ENCODE measurements at places on chromosomes 7 and 10.

- no peak for DNase-seq
These were observed 4.4 kb downstream of the SPOCK2 start for GRCh38 chr10:72083790-72084459.

- DNase-seq, result peak; percentile 97
These were observed at the start of gene CASP2 for GRCh38 chr7:143287935-143288826. TSS of gene CASP2 (plus strand) at chr7:143288351. CDS start at chr7:143288456, 105 bp downstream.

- no peak for DNase-seq
These were observed 24.4 kb upstream of the PPIF start for GRCh38 chr10:79322616-79323543.

DNA sequence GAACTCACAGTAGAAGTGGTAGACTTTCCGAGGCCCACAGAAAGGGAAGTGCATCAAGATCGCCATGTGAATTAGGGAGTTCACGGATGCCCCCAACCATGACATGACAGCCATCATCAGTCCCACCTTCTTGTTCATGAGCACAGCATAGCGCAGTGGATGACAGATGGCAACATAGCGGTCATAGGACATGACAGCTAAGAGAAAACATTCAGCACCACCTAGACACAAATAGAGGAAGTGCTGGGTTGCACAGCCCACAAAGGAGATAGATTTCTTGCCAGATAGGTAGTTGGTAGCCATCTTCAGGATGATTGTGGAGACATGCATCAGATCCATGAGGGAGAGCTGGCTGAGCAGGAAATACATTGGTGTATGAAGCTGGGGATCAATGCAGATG is 342 bp downstream of the OR2AE1 start:
- no peak for DNase-seq

GRCh38 chr10:83522881-83523386 is 616.4 kb upstream of the GHITM start:
- DNase-seq, result no peak

DNA sequence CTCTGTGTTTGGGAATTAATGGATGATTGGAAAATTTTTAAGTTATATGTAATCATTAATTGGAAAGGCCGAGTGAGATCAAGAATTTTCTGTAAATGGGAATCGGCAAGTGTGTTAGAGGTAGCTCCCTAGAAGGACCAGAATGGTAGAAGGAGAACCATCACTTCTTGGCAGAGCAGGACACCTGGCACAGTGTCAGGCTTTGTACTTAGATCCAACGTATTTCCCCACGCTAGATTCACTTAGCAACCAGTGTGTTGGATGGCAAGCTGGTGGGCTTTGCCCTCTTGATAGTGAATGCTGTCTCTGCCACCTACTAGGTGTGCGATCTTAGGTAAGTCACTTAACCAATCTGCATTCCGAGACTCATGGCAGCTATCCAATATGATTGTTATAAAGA is 107.8 kb upstream of the ZNF438 start:
- DNase-seq, result no peak

- DNase-seq, result no peak
These were observed 3.6 kb downstream of the CCNY start for GRCh38 chr10:35339942-35340341.

DNA sequence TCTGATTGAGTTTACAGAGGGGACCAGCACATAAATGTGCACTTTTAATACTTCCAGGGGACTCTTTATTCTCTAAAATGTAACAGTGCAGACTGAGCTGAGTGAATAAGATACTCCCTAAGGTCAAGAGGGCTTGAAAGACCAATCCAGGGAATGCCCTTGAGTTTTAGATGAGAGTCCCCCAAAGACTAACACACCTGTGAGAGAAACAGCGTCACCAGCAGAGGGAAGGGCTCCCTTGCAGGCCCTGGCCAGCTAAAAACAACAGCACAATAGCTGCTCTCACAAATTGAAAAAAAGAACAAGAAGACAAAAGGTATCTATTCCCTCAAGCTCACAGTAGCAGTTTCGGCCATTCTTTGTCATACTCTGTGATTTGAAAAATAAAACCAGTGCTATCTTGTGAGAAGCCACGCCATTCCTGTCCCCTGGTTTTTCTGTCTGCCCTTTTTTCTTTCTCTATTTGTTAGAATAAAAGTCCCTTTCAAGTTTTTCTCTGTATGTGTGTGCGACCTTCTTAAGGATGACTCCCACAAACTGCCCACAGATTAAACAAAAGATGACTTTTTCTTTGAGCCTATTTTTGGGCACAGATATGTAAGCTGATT is 230.4 kb upstream of the BMPER start:
- DNase-seq, result no peak

DNA sequence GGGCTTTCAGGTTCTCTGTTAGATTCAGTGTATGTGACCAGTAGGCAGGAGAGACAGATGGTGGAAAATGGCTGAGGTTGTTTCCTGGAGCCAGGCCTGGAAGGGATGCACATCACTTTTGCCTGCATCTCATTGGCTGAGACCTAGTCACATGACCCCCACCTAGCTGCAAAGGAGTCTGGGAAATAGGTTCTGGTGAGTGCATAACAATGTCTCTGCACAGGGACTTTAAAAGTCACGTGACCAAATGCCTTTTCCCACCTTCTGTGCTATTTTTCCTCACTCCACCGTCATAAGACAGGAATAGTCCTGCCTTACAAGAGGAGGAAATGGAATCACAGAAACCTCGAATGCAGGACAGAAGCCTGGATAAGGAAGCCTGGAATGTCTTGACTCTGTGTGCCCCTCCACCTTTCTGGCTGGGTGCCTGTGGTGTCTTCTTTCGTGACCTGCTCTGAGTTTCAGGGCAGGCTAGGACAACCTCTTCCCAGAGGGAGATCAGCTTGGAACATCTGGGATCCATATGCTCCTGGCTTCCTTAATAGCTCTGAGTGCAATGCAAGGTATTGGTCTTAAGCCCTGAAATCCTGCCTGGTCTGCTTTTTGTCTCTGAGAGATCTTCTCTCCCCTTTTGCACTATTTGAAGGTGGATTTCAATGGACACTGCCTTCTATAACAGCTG is 139.9 kb upstream of the ZNF438 start:
- no peak for DNase-seq

DNA sequence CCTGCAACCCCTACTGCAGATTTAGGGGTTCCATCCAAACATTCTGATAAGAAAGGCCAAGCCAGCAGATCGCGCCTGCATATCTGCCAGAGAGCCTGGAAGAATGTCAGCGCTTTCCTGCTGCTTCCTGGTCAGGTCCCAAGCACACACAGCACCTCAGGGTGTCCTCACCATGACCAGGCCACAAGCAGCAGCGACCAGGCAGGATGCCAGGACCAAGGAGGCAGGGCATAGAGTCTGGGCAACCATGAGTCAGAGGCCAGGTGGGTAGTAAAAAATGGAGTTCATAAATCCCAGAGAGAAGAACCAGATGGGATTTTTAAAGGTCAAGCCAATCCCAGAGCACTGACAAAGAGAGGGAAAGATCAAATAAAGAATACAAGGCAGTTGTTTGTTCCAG is 5.5 kb upstream of the FAM131B start:
- DNase-seq, result no peak

- DNase-seq, result peak; percentile 61
These were observed 44.1 kb downstream of the SFTPD start for GRCh38 chr10:79904671-79905321.

DNA sequence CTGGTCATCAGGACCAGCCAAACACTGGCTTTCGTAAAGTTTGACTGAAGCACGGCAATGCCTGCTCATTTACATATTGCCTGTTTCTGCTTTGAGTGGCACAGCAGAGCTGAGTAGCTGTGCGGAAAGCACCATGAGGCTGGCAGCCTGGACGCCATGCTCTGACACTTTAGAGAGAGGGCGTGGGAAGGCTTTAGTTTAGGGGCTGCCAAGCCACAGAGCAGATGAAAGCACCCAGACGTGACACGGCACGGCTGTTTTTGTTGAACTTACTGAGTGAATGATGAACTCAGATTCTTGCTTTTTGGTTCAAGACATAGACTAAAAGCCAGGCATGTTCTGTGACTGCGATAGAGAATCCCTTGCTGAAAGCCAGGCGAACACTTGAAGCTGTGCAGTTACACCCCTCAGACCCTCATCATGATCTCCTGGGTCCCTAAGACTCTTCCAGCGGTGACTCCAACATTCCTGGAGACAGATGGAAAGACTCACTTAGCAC is 182.1 kb downstream of the ZMYND11 start:
- DNase-seq, result peak; percentile 69

- DNase-seq, result no peak
These were observed 20.0 kb upstream of the ARPC1A start for GRCh38 chr7:99305473-99306260.

DNA sequence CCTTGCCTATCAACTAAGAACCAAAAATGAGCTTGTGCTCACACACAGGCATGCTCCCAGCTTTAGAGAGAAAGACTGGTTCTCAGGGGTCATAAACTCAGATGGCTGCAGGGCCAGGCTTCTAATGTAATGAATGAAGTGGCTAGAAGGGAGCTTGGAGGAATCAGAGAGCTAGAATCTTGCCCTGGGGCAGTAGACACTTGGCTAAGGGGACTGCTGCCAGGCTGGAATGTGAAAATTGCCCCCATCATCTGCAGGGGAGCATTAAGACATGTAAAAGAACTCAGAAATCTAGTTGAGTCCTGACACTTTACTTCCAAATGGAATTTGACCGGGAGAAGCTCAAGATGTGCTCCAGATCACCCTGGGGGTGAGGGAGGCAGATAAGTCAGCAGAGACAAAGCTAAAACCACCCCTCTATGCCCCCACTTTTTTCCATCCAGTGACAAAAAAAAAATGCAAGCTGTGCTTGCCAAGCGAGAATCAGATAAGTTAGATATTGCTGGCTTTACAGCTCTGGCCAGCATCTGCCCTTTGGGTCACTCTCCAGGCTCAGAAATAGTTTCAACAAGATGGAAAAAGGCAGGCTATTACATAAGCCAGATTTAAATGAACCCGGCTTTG is 2.3 kb upstream of the SLC16A9 start:
- no peak for DNase-seq

DNA sequence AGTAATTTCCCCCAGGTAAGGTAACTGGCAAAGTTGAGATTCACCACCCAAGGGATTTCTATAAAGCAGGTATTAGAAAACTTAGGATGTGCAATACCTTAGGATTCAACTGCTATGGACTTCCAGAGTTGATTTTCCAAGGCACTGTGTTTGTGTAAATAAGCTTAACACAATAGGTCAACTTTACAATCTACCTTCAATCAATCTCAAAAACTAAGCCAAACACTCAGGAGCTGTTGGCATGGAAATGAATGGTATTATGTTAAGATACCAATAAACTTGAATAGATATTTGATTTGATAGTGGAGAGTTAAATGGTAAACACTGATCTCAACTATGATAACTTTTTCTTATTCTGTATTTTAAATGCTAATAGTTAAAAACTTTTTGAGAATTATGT is 762 bp upstream of the SEMA3E start:
- no peak for DNase-seq

DNA sequence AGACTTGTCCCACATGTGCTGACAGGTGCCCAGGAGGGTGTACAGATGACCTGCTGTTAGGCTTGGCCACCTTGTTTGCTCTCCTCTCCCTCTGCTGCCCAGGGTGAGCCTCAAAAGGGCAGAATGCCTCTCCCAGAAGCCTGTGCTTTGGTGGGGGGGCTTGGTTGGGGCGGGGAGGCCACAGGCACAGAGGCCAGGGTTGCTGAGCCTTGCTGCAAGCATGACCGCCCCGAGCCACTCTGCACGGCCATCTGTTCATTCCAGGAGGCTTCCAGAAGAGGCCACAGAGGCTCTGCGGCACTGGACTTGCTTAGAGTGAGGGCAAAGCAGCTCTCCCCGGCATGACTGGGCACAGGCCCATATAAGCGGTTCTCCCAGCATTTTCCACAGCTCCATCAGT is 190.8 kb downstream of the GLRX3 start:
- DNase-seq, result no peak

GRCh38 chr10:103397191-103397825 is 882 bp downstream of the PDCD11 start:
- DNase-seq, result no peak

DNA sequence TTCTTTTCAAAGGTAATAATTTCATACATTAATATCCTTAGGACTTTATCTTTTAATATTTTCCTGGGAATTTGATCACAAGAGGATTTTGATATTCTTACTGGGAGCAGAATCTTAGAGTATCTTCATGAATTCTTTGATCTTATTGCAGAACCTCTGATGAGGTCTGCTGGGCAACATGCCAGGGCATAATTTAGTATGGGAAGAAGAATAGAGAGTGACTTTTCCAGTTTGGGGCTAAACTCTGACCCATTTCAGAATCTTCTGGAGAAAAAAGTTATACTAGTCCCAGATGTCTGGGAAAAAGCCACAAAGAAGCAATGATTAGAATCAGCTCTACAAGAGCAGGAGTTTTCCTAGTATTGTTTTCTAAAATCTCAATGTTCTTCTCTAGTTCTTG is 28.0 kb upstream of the RSU1 start:
- no peak for DNase-seq

DNA sequence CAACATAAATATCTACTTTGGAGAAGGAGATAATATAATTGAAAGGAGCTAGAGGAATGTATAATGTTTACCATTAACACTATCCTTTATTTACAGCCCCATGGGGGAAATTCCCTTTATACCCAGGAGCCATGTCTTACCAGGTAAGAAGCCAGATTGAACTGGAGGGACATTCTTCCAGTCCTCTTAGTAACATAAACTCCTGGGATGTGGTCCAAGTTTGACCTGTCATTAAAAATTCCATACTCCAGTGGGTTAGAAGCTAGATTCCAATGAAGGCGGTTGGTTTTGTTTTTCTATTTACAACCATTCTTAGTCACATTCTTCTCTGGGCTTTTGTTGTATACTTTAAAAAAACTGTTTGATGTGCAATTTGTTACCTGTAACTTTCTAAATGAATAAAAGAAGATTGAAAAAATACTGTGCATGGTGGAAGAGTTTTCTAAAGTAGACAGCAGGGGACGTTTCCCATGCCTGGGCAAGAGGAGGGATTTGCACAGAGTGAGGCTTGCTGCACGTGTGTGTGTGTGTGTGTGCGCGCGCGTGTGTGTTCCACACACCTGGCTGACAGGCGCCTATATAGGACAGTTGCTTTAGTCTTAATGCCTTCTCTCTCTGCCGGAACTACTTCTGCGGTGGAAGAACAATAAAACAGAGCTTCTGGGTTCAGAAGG is 2.0 kb downstream of the PLCE1 start:
- DNase-seq, result no peak

DNA sequence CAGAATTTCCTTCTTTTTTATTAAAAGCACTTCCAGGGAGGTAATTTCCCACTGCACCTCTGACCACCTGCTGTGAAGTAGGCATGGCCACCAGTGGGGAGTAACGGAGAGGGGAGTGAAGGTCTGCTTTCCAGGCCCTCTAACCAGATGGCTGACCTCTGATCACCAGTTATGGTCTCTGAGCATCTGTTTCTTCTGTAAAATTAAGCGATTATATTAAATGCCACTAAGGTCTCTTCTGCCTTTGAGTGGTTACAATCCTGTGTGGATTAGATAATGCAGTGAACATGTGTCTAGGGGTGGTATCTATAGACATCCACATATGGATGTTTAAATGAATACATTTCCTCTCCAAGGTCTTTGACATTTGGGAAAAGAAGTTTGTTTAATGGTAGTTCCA is 199.6 kb downstream of the HERPUD2 start:
- no peak for DNase-seq

GRCh38 chr7:69833964-69834363 is 235.7 kb downstream of the AUTS2 start:
- DNase-seq, result no peak

- no peak for DNase-seq
These were observed 51.5 kb downstream of the LMBR1 start for GRCh38 chr7:156841497-156841896.

GRCh38 chr7:69411018-69411417 is 187.3 kb upstream of the AUTS2 start:
- DNase-seq, result no peak

GRCh38 chr10:3549118-3549517 is 235.9 kb downstream of the KLF6 start:
- DNase-seq, result no peak

Measured in left kidney (tissue), 8 donors.